Cardiac septum (tissue), 1 donor: ENCODE measurements at places on chromosomes 11 and 22. TPM values are rescaled to one million over a fixed set of nuclear protein-coding genes. Genes with fewer than 3 reads are reported as not detected.

The PAAF1 gene
- 14.9 TPM for total RNA-seq

The KIRREL3 gene
- 0.30 TPM for total RNA-seq

The ASPHD2 gene
- total RNA-seq: 0.32 TPM

The PIH1D2 gene
- total RNA-seq: 2.0 TPM

The PPM1F gene
- total RNA-seq: 20.5 TPM

The PRR5L gene
- total RNA-seq: 4.0 TPM

The APOBEC3C gene
- 22.1 TPM for total RNA-seq

The EPS8L2 gene
- 2.3 TPM for total RNA-seq

The BDNF gene
- total RNA-seq: 8.4 TPM

The PARVA gene
- total RNA-seq: 70.5 TPM

The PAMR1 gene
- total RNA-seq: 4.5 TPM

The CHRM1 gene
- total RNA-seq: not detected
